ENCODE measurements at places on chromosomes 6 and 20.

- no peak for DNase-seq
Observed at GRCh38 chr6:16104624-16105433, 24.1 kb upstream of the MYLIP start.

- no peak for DNase-seq
Observed at GRCh38 chr6:89082486-89082891, 1.9 kb downstream of the PNRC1 start.

DNA sequence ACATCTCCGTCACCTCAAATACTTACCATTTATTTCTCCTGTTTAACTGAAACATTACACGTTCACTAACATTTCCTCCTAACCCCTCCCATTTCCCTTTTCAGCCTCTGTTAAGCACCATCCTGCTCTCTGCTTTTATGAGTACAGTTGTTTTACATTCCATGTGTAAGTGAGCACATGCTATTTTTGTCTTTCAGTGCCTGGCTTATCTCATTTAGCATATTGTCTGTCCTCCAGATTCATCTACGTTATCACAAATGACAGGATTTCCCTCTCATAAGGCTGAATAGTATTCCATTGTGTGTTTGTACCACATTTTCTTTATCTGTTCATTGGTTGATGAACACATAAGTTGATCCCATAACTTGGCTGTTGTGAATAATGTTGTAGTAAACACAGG lies 22.7 kb downstream of the TAF11 start:
- no peak for DNase-seq

DNA sequence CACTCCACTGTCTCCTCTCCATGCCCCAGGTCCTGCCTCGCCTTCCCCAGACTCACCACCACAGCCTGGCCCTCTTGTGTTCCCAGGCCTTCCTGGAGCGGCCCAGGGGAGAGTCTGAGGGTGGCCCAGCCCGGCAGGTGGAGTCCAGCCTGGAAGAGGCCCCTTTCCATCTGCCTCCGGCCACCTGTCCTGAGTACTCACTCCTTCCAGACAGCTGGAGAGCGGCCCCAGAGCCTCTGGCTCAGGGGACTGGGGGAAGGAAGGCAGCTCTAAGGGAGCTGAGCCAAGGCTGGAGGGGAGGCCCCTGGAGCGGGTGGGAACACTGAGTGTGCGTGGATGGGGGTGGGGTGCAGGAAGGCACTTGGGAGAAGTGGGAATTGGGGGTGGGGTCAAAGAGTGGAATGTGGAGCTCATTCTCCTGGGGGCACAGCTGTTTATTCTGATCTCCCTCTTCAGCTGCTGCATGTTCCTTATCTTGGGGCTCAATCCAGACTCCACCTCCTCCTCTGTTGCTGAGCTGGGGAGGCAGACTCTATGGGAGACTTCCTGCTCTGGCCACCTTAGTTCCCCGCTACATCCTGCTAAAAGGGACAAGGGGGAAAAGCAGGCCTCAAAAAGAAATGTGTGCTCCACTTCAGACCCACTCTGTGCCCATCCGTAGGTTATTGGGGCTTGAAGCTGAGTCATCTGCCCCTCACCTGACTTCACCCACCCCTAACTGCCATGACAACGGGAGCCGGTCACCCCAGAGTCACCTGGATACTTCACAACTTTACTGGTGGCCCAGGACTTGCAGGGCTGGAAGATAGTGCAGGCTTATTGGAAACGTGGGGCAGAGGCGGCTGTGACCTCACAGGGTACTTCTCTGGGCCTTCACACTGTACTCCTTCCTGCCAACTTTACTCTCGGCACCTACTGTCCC lies 19.5 kb upstream of the TAF8 start:
- no peak for DNase-seq

DNA sequence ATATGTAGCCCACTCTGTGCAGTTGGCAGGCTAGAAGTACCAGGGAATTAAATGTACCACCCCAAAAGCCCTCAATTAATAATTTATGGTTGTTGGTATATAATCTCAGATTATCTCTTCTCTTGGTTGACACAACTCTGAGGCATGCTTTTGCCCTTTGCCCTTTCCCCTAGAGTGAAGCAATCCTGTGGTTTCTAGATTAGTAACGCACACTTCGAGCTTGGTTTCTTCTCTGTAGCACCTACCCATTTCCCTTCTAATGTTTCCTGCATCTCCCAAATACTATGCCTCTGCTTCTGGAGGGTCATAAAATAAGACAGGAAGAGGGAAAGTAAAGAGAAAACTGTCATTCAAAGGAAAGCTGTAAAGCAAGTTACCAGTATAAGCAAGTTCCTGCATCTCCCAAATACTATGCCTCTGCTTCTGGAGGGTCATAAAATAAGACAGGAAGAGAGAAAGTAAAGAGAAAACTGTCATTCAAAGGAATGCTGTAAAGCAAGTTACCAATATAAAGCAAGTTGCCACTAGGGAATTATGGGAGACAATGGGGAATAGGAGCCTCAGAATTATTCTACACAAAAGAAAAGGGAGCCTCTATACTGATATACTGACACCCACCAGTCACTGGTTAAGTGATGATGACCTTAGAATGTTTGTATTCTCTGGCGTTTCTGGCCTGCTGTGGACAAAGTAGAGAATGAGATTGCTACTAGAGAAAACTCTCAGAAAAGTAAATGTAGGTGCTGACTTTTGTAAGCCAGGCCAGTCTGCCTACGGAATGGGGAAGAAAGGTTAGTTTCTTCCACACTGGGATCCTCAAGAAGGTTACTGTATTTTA lies 862.6 kb upstream of the MAN1A1 start:
- no peak for DNase-seq

DNA sequence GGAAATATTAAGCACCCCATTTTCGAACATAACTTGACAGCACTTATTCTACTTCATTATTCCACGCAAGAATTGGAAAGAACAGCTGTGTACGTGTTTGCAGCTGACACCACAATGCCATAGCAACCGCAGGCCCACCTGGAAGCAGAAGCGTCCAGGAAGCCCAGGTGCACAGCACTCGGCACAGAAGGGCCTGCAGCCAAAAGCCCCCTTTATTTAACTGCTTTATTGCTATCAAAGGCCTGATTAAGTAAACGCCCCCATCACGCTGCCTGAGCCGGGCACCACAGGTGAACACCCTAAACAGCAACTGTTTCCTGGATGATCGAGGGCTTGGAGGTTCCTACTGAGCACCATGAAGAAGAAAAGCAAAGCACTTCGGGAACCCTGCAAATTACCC lies 6.3 kb downstream of the TAF4 start:
- no peak for DNase-seq

GRCh38 chr6:156102129-156102528 lies 646.5 kb upstream of the NOX3 start:
- no peak for DNase-seq

DNA sequence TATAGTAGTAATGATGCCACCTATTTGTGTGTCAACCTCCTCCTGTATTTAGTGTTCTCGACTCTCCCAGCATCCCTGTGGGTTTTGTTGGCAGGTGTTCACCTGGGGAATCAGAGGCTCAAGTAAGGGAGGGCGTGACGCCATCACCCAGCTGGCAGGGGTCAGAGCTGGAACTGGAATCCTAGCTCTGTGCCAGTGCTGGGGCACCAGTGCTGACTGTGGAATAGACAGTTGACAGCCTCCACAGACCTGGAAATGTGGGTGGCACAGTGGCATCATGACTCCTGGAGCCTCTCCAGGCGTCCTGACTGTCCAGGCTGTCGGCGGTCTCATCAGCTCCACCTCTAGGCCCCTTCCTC lies 102.8 kb downstream of the SYCP2 start:
- peak; percentile 22 for DNase-seq

DNA sequence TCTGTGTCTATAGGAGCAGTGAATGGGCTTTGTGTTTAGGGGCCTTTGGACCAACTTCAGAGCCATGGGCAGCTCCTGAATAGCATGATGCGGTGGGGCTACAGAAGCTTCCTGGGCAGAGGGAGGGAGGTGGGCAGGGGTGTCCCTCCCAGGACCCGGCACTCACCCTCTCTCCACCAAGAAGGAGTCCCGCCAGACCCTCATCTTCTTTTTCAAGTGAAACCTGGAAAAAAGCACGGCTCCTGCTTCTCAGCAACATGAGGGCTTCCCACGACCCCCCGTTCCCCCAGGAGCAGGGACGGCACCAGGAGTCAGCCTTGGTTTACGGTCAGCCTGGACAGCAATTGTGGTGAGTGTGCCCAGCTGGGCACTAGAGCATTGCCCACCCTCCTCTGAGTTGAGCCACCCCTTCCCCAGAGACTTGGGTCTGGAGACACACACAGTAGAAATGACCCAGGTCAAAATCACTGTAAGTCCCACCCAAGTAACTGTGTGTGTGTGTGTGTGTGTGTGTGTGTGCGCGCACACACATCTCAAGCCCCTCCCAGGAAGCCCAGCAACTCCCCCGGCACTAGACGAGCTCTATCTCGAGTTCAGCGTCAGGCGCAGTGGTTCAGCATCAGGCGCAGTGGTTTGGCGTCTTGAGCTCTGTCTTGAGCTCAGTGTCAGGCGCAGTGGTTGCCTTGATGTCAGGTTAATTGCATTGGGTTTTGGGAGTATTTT lies 108.2 kb downstream of the SULF2 start:
- DNase-seq: no peak

GRCh38 chr6:116465246-116465645 lies 4.1 kb downstream of the CALHM6 start:
- DNase-seq: no peak

GRCh38 chr6:155080881-155081845 lies 86.0 kb downstream of the TIAM2 start:
- DNase-seq: no peak

GRCh38 chr6:143062551-143062950 lies 1.9 kb downstream of the AIG1 start:
- no peak for DNase-seq

DNA sequence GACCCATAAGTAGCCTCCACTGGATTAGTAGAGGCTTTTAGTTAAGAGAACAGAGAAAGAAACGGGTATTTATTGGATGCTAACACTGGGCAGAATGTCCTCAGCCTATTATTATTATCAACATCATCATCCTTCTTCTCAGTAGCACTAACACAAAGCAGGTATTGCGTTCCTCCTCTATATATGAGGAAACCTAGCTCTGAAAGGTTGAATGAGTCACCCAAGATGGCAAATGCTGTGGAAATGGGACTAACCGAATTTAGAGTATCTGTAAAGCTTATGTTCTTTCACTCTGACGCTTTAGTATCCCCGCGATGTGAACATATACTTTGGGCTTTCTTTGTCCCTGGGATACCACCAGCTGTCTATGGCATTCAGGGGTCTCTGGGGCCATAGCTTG lies 77.0 kb downstream of the ADTRP start:
- no peak for DNase-seq

- DNase-seq: no peak
Observed at GRCh38 chr20:60553095-60553494, 594.9 kb downstream of the CDH26 start.

GRCh38 chr20:23540624-23541023 lies 27.7 kb downstream of the CST9L start:
- DNase-seq: no peak

DNA sequence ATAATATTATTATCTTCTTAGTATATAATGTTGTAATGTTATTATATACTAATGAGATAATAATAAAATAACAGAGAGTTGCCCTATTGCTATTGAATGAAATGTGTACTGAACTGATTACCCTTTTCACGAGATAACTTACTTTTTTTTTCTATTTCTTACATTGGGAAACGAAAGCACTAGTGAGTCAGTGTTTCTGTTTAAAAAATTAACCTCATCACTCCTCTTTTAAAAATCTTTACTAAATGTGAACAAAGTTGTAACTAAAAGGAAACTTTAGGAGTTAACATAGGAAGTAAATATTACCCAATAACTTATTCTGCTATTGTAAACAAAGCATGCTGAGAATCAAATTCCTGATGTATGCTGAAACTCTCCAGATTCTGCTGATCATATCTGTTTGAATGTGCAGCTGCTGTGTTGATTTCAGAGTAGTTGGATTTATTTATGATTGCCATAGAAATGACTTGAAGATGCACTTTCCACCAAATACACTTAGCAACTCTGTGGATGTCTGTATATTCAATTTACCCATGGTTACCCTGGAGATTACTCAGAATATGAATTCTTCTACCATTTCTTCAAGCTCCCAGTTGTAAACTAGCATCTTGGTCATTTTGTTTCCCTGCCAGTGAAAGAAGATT lies 523.4 kb downstream of the TENT5A start:
- no peak for DNase-seq

GRCh38 chr6:120111001-120111400 lies 761.4 kb upstream of the MAN1A1 start:
- DNase-seq: no peak

GRCh38 chr6:6402591-6402990 lies 82.1 kb upstream of the F13A1 start:
- no peak for DNase-seq

DNA sequence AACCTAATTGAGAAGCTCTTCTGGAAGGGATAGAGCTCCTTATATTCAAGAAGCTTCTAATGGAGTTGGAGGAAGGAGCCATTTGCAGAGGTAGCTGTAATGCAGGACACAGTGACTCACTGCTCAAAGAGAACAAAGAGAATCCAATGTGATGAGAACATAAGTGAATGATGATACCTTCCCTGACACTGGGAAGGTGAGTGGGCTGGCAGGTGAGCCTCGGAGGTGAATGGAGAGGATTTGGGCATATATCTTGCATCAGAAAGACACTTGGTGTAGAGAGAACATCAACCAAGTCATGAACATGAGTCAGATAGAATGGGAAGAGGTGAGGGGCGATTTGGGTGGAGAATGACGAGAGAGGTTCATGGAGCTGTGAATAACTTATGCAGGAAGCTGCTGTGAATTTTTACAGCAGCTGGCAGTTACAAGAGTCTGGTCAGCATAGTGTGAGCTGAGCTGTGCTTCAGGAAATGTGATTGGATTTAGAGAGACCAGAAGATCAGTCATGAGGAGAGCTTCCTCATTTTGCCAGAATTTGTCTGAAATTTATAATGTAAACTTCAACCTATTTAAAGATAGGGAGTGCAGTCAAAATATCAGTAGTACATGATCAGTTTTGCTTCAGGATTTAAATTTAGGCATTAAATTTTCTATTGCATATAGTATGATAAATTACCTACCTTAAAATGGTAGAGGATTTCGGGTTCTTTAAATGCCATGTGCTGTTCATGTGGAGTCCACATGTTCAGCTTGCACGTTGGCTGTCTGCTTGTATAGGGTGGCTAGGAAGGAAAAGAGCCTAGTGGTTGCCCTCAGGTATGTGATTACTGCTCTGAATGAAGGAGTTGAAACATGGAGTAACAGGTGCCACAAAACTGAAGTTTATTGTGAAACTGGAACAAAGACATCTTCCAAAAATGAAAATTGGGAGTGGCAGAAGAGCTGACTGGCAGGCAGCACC lies 59.2 kb upstream of the KIF25 start:
- no peak for DNase-seq

DNA sequence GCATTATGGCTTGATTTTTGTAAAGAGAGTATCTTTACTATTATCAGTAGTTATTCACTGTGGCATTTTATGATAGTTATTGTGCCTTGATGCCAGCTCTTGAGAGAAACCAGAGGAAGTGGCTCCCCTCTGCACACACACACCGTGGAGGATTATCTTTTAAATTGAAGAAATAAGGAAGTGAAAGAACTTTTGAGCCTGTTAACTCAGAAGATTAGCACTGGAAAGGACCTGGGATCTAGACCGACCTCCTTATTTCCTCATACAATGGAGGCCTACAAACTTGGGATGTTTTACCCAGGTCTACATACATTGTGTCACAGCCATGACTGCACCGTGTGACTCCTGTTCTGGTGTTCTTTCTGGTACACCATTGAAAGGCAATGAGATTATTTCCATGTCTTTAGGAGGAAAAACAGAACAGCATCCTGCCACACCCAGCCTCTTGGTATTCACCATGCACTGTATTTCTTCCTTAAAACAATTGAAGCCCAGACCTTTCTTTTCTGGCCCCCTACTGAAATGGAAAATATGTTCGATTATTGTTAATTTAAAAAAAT lies 40.6 kb downstream of the HECA start:
- no peak for DNase-seq

GRCh38 chr6:130202782-130203181 lies 20.0 kb downstream of the SAMD3 start:
- peak; percentile 27 for DNase-seq
